ENCODE measurements at places on chromosomes 2 and 18. TPM values are rescaled to one million over a fixed set of nuclear protein-coding genes. Genes with fewer than 3 reads are reported as not detected.
A peak's percentile ranks its signal among the peaks of the same experiment; 100 is the strongest.

DNA sequence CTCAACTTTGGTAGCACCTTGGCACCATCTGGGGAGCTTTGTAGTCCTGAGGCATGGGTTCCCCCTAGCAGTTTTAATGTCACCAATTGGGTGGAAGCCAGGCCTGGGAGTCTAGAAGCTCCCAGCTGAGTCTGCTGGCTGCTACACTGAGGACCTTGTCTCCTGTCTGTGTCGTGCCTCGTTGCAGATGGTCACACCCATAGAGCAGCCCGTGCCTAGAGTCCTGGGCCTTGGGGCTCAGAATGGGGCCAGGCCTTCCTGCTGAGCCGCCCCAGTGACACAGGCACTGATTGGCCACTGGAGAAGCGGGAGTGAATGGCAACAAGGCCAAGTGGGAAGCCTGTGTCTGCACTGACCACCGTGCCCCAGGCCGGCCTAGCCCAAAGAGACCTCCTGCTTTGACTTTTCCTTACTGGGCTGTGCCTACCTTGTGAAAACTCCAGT, 113.2 kb downstream of the SH3RF3 start:
- DNase-seq, result no peak

DNA sequence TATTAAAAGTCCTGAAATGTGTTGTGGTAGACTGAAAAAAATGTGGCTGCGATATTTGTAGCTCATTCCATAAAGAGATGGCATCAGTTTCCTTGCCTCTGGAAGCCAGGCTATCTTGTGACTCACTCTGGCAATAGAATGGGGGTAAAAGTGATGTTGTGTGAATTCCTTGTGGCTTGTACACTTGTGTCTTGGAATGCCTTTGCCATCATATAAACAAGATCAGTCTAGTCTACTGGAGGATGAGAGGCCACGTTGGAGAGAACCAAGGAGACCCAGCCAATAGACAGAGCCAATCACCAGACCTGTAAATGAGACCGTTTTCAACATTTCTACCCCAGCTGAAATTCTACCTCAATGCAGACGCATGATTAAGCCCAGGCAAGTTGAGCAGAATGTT, 254.1 kb downstream of the TRIB2 start:
- DNase-seq, result no peak

- DNase-seq, result no peak
Observed at GRCh38 chr2:66494708-66495107, 59.8 kb downstream of the MEIS1 start.

DNA sequence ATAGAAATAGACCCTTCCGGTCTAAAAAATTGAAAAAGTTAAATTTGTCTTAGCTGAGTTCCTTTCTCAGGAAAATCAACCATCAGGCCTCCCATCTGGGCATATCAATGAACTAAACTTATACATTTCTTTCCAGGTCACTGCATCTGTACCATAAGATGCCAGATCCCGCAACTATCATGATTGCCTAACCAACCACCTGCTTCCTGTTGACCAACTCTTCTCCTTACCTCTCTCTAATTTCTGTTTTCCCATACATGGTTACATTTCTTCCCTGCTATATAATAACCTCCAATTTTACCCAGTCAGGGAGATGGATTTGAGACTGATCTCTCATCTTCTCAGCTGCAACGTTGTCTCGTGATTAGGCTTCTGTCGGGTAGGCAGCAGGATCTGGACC, 228.7 kb downstream of the FSIP2 start:
- DNase-seq, result no peak

- DNase-seq, result no peak
Observed at GRCh38 chr2:232053777-232054176, 92.3 kb downstream of the DIS3L2 start.

ZNF521 gene
- 2.3 TPM for total RNA-seq

LINC00305 gene
- not detected for total RNA-seq

DNA sequence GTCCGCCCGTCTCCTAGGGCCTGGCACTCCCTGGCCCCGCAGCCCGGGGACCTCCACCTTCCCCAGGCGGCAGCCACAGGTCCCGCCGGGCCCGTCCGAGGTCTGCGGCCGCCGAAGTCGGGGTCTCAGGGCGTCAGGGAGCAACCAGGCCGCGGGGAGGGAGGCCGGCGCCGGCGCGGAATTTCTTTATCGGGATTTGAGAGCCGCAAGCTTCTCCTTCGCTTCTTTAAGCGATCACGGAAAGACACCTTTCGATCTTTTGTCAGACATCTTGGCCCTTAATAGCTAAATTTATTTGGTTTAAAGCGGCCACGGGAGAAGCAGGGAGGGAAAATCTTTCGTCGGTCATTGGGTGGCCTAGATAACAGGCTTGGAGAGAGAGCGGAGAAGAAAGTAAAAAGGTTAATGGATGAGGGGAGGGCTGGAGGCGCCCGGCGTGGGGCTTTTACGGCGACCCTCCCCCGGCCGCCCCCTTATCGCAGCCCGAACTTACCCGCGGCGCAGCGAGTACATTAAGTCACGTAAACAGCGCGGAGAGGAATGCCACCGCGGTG, 4.3 kb upstream of the GATA6 start:
- no peak for DNase-seq

MAL gene
- not detected for total RNA-seq

- DNase-seq, result no peak
Observed at GRCh38 chr2:397521-397920, 109.6 kb upstream of the ALKAL2 start.

DNA sequence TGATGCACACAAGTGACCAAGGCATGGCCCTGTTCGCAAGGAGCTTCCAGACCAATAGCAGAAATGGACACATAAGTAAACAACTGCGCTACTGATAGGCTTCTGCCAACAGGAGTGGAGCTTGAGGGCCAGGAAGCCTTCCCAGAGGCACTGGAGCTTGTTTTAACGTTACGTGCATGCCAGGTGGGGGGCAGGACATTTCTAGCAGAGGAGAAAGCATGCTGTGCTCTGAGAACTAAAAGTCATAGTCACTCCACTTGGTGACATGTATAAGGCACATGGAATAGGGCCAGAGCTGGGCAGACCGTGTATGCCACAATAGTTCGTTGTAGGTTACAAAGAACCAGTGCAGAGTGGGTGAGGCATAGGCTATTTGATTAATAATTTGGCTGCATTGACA, 184.2 kb downstream of the NEDD4L start:
- DNase-seq, result no peak

- DNase-seq, result no peak
Observed at GRCh38 chr18:59005262-59005661, 134.4 kb upstream of the SEC11C start.

DNA sequence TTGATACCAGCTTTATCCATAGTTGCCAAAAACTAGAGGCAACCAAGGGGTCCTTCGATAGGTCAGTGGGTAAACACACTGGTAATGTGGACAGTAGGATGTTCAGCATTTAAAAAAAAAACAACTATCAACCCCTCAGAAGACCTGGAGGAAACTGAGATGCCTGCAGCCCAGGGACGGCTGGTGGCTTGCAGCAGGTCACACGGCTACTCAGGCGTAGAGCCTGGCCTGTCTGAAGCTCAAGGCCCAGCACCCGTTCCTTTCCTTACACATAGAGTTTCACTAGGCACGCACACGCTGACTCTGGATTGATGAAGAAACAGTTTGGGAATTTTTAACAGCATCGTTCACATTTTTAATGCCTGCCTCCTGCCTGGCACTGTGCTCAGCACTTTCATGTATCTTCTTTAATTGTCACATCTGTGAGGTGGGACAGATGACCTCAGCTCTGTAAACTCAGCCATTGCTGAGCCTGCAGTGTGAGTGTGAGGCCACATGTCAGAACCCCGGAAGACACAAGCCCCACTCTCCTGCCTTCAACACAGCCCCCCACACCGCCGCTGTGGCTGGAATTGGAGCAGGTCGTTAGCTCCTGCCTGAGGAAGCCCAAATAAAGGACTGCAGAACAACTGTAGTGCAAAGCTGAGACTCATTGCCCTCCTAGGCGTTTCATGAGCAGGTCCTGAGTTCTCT, 40.7 kb downstream of the TRAPPC12 start:
- DNase-seq, result no peak

GRCh38 chr2:167940734-167941507, 306.5 kb downstream of the STK39 start:
- no peak for DNase-seq

PLGLB1 gene
- total RNA-seq, result 90.0 TPM

- peak; percentile 41 for DNase-seq
Observed at GRCh38 chr18:70621710-70622109, 332.9 kb downstream of the SOCS6 start.

LRRC30 gene
- not detected for total RNA-seq

SP5 gene
- total RNA-seq, result 0.84 TPM

CDH20 gene
- total RNA-seq, result 0.09 TPM

CLEC4F gene
- 0.19 TPM for total RNA-seq

DNA sequence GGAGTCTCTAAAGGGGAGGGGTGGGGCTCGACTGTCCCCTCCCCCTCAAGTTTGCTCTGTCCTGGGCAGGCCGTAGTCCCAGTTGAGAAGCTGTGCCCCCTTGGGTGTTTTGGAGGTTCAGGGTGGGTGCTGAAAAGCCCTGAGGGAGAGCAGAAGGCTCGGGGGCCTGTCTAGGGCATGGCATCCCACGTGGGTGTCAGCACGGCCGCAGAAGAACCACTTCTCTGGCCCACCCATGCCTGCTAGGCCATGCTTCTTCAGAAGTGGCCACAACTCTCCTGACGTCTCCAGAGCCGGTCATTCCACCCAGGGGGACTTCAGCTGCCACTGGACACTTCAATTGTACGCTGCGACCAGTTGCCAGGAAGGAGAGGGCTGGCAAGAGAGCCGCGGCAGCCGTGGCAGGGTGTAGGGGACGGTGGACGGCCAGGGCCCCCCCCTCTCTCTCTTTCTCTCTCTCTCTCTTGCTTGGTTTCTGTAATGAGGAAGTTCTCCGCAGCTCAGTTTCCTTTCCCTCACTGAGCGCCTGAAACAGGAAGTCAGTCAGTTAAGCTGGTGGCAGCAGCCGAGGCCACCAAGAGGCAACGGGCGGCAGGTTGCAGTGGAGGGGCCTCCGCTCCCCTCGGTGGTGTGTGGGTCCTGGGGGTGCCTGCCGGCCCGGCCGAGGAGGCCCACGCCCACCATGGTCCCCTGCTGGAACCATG, at the start of gene INPP5D:
Gene INPP5D, plus strand, starts transcription at position 546 of the 704 bp plus-strand sequence. Its CDS starts 137 bp downstream, at position 683.
- peak; percentile 55 for DNase-seq

DNA sequence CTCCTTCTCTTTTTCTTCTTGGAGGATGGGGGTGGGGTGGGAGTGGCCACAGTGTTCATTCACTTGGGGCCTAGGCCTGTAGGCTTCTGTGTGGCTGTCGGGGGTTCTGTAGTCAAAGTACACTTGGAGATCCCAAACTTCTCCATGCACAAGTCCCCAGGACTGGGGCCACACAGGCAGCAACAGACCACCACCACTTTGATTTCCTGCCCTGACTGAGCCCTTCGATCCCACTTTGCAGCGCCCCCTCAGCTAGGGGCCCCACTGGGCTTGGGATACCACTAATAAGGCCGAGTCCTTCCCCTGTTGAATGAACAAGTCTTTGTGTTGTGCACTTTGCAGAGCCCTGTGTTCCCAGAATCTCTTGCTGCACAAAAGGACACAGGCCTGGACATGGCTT, 5.5 kb upstream of the TEX51 start:
- DNase-seq, result no peak

STPG4 gene
- 0.25 TPM for total RNA-seq

INHA gene
- total RNA-seq, result 0.14 TPM

DNA sequence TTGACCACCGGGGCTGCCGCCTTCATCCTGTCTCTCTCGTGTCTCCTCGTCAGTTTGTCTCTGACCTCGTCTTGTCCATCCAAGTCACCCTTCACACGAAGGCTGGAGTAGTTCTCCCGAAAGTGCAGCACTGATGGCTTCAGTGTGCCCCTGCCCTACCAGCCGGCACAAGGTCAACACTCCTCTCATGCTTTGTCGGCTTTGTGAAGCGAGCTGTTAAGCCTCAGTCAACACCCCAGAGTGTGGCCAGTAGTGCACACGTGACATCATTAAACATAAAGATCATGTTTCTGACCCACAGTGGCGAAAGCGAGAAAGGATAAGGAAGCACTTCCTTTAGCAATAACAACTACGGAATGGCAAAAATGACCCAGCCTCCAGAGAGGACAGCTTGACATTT, 23.2 kb downstream of the ACKR3 start:
- no peak for DNase-seq

DNA sequence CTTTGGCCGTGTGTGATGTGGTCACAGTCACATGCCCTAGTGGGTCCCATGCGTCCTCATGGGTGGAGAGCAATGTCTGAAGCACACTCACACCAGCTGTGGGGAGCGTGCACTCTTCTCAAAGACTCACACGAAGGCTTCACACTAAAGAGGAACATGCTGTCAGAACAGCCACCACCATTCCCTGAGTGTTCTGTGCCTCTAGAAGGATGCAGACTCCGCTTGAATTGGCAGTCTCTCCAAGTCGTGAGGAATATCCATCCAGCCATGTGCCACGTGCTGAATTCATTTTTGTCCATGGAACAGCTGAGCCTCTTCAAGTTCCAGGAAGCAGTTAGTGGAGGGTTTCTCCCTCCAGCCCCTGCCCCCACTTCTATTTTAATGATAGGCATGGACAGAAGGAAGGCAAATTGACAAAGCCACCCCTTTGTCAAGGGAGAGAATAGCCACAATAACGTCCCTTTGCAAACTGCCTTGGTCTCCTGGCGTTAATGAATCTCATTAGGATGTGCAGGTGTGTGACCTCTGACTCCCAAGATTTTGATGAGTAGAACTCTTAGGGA, 464.3 kb upstream of the ID2 start:
- no peak for DNase-seq

- no peak for DNase-seq
Observed at GRCh38 chr18:6708890-6709289, 20.6 kb upstream of the ARHGAP28 start.

KCNS3 gene
- 0.56 TPM for total RNA-seq

ASPRV1 gene
- total RNA-seq, result 0.75 TPM

TNP1 gene
- total RNA-seq, result not detected

GPBAR1 gene
- 1.4 TPM for total RNA-seq

DNA sequence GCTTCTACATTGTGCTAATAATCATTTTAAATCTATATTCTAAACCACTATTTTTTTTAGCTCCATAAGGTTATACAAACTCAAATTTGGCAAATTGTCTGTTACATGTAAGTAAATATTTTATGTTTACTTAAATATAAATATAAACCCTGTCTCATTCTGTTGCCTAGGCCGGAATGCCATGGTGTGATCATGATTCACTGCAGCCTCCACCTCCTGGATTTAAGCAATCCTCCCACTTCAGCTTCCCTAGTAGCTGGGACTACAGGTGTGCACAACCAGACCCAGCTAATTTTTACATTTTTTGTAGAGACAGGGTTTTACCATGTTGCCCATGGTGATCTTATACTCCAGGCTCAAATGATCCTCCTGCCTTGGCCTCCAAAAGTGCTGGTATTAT, 124.7 kb downstream of the MEIS1 start:
- no peak for DNase-seq

ASAP2 gene
- 5.9 TPM for total RNA-seq

ADRA2B gene
- total RNA-seq, result 1.3 TPM

DNA sequence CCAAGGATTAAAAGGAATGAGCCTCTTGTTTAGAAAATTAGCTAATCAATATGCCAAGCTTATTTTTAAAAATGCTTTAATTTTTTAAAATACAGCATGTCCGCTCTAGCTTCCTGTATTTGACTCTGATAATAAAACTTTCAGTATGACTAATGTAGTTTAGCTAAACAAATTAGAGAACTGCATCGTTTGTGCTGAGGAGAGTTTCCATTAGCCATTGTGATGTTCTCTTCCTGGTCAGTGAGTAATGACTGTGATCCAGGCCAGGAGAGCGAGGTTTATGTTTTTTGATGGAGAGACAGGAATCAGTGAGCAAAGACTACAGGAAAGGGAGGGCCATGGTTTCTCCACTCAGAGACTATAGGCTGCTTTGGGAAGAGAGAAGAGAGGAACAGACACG, 237.2 kb upstream of the ETAA1 start:
- DNase-seq, result no peak

TGIF1 gene
- total RNA-seq, result 26.4 TPM

GRCh38 chr2:5164776-5165525, 527.2 kb upstream of the SOX11 start:
- DNase-seq, result no peak

Measured in liver (tissue), 10 donors.